ENCODE measurements at places on chromosomes 6 and 20. TPM values are rescaled to one million over a fixed set of nuclear protein-coding genes. Genes with fewer than 3 reads are reported as not detected.

Gene C6orf58
- total RNA-seq: not detected

Gene OR2H1
- total RNA-seq: not detected

Gene SEMG1
- total RNA-seq: not detected

Gene TFAP2D
- not detected for total RNA-seq

Gene AURKA
- total RNA-seq: 29.4 TPM

Gene HNF4A
- total RNA-seq: not detected

Gene OR2B6
- total RNA-seq: not detected

Gene ADGB
- not detected for total RNA-seq

Gene CYP21A2
- not detected for total RNA-seq

Gene ACSS1
- total RNA-seq: 2.6 TPM

Gene PLCB4
- total RNA-seq: 1.5 TPM

Gene LGSN
- not detected for total RNA-seq

Gene KHDC1L
- not detected for total RNA-seq

Gene BPIFB4
- not detected for total RNA-seq

Gene KIF25
- not detected for total RNA-seq

Gene KCNG1
- total RNA-seq: 5.5 TPM

Gene STK35
- 20.3 TPM for total RNA-seq

Gene FILIP1
- total RNA-seq: 0.37 TPM

Gene SYCP2L
- total RNA-seq: under 0.01 TPM

Gene NT5E
- total RNA-seq: 924 TPM

Gene PDYN
- not detected for total RNA-seq

Gene SCUBE3
- total RNA-seq: 3.3 TPM

Gene RIMS1
- total RNA-seq: not detected

Gene SLC17A3
- total RNA-seq: not detected

Gene PRICKLE4
- total RNA-seq: not detected

Gene TNFRSF6B
- 8.2 TPM for total RNA-seq

Gene HLA-DPB1
- total RNA-seq: 1.8 TPM

Gene RIMS4
- not detected for total RNA-seq
